ENCODE measurements at places on chromosomes 13 and 19.

DNA sequence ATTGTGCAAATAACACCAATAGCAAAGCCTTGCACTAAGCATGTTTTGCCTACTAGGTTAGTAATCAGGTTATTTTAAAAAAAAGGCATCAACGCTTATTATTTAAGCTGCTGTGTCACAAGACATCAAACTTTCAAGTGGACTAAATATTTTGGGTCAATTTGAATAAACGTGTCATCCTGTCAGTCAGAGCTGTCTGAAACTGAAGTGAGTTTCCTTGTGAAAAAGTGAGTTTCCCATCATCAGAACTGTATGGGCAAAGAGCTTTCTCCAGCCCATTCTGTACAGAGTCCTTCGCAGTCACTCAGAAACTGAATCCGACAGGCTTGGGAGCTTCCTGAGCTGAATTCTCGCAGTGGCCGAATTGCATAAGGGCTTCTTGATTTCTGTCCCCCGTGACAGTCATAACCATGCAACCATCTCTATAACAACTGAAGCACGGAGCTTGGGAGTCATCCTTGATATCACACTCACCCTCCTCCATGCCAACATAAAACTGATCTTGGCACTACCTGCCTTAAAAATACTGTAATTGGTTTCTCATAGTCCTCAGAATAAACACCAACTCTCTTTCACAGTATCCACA, 139.8 kb downstream of the MIPEP start:
- no peak for DNase-seq

- DNase-seq = no peak
Measured at GRCh38 chr13:65601855-65602254, 1628.3 kb downstream of the PCDH9 start.

DNA sequence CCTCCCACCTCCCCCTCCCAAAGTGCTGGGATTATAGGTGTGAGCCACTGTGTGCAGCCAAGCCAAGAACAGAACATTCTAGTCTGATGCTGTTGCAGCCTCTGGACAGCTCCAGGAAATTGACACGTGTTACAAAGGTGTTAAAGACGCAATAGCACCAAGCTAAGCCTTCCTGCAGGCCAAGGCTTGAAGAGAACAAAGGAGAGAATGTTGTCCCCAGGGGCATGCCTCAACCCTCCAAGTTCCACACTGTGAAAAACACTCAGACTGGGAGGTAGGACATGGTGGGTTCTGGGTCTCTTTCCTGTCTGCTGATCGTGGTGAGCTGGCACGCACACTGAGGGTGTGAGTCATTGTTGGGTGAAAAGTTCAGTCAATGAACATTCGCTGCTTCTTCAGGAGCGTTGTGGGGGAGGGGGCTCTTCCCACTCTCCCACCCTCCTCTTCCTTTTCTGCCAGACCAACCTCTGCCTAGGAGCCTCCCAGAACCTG, 5.3 kb upstream of the PTPRS start:
- DNase-seq = no peak

GRCh38 chr19:49999371-50000010, 25.7 kb downstream of the VRK3 start:
- DNase-seq = no peak

GRCh38 chr13:20044086-20044485, 85.6 kb downstream of the ZMYM2 start:
- DNase-seq = no peak

DNA sequence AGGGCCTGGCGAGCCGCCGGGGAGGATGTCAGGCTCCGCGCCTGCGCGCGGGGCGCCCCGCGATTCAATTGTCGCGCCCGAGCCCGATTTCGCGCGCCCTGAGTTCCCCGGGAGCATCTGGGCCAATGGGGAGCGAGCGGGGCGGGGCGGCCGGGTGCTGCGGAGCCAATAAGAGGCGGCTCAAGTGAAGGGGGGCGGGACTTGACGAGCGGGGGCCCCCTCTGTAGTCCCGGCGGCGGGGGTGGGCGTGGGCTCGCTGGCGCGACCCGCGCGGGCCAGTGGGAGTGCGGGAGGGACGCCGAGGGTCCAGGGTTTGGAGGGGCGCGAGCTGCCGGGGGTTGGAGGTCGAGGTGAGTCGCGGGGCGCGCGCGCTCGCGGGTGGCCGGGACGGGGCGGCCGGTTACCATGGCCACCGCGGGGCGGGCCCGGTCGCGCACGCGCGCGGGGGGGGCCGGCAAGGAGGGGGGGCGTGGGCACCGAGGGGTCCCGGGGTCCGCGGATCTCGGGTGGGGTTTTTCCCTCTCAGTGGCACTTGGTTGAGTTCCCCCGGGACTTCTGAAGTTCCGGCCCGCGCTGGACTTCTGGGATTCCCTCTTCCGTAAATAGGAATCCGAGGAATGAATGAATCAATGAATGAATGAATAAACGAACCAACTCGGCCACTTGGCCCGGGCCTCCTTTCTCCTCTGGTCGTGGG, 744 bp downstream of the UHRF1 start:
- DNase-seq = peak; percentile 91

DNA sequence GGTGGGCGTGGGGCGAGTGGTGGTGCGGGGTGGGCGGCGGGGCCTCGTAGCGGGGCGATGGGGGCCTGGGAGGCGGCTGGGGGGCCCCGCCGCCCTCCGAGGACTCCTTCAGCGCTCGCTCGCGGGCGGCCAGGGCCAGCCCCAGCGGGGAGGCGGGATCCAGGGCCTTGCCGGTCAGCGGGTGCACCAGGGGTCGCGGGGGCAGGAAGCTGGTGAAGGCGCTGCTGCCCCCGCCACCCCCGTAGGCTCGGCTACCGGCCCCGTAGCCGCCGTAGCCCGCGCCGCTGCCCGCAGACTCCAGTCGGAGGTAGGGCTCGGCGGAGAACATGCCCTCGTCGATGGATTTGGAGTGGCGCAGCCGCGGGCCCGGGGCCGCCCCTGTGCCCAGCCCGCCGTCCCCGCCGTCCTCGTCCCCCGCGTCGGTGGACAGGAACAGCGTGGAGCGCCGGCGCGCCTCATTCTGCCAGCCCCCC, 18.6 kb downstream of the C19orf81 start:
- DNase-seq = no peak

DNA sequence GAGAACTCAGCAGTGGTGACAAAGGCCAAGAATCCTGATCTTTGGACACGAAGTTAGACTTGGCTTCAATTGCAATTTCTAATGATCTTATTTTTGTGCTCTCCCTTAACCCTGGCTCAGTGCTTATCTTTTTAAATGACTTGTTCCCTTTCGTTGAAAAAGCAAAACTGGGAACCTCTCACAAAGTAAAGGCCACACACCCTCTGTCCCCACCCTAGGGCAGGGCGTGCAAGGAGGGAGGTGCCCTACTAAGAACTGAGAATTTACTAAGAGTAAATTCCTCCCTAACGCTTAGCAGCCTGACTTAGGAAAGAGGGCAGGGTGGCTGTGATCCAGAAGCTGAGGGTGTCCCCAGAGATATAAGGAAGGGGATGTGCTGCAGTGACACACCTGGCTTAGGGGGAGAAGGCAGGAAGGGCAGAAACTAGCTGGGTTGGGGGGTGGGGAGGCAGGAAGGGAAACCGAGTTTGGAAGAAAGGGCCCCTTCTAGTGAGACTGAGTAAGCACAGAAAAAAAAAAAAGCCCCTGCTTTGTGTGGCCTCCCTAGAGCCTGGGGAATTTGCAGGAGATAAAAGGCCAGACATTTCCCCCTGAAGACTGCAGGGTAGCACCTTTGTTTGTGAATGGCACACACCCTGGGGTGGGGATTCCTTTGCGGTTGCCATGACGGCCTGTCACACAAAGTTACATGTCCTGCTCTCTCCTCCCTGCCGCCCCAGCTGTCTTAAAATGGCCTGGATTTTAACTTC, 435.1 kb downstream of the EFNB2 start:
- DNase-seq = no peak

DNA sequence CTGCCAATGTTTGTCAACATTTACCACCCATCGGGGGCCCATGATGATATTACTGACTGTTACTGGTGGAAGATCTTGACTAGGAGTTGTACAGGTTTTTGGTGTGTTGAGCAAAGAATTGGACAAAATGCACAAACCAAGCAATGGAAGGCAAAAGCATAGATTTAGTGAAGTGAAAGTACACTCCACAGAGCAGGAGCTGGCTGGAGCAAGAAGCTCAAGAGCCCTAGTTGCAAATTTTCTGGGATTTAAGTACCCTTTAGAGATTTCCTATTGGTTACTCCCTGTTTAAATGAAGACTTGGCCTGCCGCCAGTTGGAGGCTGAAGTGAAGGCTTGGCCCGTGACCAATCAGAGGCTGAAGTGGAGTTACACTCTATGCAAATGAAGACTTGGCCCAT, 128.6 kb upstream of the KL start:
- DNase-seq = no peak

- DNase-seq = no peak
Measured at GRCh38 chr19:39082745-39083598, 1.2 kb upstream of the ACP7 start.

- no peak for DNase-seq
Measured at GRCh38 chr13:31020996-31021395, 88.5 kb downstream of the TEX26 start.

DNA sequence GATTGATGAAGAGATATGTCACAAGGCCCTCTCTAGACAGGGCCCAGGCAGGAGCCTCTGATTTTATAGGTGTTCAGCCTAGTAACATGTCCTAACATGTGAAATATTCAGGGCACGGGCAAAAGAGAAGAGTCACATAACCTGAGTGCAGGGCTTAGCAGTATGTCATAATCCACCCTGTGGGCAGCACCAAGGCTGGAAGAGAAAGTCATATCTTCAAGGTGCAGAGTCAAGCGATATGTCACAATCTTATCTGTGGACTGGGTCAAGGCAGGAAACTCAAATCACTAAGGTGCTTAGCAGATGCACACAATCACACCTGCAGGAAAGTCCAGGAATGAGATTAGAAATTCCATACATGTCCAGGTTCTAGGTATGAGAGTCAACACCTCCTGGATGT, 51.5 kb upstream of the ZNF728 start:
- no peak for DNase-seq

- DNase-seq = no peak
Measured at GRCh38 chr19:7988307-7988706, 17.1 kb downstream of the ELAVL1 start.

GRCh38 chr13:20231839-20232555, at the start of gene GJB6:
TSS of gene GJB6 (minus strand) at chr13:20232319. CDS start at chr13:20223480, 8,839 bp downstream.
- no peak for DNase-seq
